Camera-type eye (tissue), 1 donor: ENCODE measurements at places on chromosomes 16 and 17. TPM values are rescaled to one million over a fixed set of nuclear protein-coding genes. Genes with fewer than 3 reads are reported as not detected.

Gene CA5A
- total RNA-seq, result not detected

Gene ZSCAN10
- total RNA-seq, result not detected

Gene MRPL12
- total RNA-seq, result 9.3 TPM

Gene CEMP1
- total RNA-seq, result not detected

Gene CDYL2
- total RNA-seq, result 8.1 TPM

Gene DNAAF1
- 0.33 TPM for total RNA-seq

Gene FZD2
- 15.1 TPM for total RNA-seq

Gene VMO1
- total RNA-seq, result 2.3 TPM

Gene CA4
- 10.4 TPM for total RNA-seq

Gene KRTAP16-1
- total RNA-seq, result not detected

Gene EME2
- 16.1 TPM for total RNA-seq

Gene PIP4K2B
- total RNA-seq, result 101 TPM

Gene GNG13
- total RNA-seq, result 3.8 TPM

Gene ADAP2
- 5.5 TPM for total RNA-seq

Gene PPP1R27
- not detected for total RNA-seq

Gene LRRC46
- total RNA-seq, result 0.16 TPM

Gene CCDC144A
- 8.4 TPM for total RNA-seq

Gene MARCHF10
- total RNA-seq, result 0.16 TPM

Gene GPRC5C
- total RNA-seq, result 23.6 TPM

Gene CIITA
- total RNA-seq, result 3.8 TPM

Gene MTSS2
- total RNA-seq, result 55.0 TPM

Gene CCL14
- total RNA-seq, result 0.60 TPM

Gene MT3
- not detected for total RNA-seq

Gene PIPOX
- 5.3 TPM for total RNA-seq

Gene FAM20A
- total RNA-seq, result 7.8 TPM
